ENCODE measurements at places on chromosomes 2 and 18.

DNA sequence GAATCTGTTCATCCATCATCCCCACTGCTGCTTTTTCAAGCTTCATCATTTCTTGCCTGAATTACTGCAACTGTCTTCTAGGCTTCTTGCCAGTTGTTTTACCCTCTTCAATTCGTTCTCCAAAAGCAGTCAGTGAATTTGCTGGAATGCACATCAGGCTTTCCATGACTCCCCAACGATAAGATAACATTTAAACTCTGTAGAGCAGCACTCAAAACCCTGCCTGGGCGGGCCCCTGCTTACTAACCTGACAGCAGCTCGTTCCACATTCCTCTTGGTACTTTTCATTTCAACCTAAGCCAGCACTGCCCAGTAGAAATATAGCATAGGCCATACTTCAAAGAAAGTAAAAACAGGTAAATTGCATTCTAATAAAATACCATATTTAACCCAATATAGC lies 342.9 kb downstream of the SUCLG1 start:
- no peak for DNase-seq

DNA sequence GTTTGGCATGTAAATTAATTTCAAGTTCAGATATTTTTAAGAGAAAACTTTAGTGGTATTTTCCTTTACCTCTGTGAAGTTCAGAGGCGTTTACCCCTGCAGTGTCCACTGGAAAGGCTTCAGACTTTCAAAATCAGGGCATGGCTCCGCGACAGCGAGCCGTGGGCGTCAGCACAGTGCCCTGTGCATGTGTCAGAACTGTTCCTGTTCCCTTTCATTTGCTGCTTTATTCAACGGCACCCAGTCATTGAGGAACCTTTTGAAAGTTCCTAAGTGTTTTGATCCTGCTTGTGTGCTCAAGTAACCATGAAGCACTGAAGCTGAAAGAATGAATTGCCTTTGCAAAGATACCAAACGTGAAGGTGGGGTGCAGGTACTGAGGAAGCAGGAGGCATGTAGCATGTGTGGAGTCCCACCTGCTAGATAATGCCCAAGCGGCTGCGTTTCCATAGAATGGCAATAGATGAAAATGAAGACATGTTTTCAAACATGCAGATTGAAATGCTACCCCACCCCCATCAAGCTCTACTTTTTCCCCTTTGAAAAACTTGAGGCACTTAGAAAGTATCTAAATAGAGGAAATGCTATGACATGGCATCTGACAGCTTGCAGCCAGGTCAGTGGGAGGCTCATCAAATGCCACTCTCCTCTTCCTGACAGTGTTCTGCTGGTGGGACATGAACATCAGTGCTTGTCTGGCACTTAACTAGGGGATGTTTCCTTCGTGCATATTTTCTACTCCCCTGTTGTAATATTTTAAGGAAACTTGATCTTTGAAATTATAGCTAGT lies 148.6 kb downstream of the ZNF236 start:
- no peak for DNase-seq

DNA sequence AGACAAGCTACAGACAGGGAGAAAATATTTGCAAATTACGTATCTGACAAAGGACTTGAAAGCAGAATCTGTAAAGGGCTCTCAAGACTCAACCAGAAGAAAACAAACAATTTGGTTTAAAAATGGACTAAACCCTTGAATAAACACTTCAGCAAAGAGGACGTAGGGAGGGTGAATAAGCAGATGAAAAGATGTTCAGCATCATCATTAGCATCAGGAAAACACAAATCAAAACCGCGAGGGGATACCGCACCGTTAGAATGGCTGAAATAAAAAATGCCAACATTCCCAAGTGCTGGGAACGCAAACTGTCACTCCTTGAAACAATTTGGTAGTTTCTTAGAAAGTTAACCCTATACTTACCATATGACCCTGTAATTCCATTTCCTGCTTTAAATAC lies 136.7 kb downstream of the MBP start:
- DNase-seq = no peak

DNA sequence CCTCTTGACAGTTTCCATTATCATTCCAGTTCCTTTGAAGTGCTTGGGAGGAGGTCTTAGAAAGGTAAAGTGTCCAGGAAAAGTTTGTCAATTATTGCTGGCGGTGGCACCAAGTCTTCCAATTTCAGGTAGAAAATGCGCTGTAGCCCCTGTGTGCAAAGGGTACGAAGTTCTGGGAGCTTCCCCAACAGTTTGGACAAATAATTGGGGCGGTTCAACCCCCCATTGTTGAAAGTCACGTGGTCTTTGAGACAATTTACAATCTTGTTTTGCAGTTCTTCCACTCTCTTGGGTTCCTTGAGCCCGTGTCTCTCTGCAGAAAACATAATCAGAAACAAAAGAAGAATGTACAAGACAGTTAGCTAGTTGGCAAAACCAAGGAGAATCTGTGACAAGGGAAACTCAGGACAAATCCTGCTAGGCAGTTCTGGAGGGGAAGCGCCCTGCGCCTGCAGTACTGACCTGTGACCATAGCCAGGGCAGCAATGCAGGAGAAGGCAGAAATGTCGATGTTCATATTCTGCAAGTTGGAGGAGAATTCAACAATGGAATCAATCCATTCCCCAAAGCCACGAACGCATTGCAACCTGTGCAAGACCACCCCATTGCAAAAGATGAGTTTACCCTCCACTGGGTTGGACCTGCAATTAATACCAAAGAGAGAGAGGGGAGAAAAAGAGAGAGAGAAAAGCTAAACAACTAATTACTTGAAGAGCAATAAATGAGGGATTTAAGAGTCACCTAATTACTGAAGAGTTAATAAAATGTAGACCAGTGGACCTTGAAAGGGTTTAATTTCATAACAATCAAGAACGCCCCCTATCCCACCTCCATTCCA lies 6.6 kb downstream of the NR4A2 start:
- DNase-seq = no peak

DNA sequence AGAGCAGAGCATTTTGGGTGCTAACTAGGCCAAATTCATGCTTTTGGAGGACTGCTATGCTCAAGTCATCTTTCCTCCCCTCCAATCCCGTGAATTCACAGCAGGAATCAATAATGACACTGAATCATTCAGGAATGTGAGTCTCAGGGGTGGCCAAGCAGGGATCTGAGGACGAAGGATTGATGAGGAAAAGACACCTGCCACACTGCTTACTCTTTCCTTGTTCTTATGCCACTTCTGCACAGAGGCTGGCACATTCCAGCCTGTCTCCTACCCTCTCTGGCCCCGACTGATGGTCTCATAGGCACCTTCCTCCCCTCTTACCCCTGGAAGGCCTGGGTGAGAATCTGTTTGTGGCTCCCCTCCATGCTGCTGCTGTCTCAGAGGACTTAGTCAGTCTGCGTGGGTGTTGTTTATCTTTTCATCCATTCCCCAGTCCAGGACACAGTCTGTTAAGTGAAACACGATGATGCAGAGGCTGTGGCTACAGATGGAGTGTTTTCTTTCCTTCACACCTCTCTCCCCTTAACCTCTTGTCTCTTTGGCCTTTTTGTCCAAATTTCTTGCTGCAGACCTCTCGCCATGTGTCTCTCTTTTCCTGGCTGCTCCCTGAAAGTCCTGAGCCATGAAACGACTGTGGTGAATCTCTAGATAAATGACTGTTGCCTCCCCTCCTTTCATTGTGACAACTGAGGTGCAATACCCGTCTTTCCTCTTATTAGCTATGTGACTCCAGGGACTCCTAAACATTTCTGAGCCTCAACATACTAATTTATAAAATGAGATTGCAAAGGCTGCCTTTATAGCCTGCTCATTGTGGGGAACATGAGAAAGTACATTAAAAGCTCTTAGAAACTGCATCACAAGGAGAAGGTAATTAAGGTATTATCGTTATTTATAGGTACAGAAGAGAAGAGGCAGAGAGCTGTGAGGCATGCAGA lies 86.9 kb downstream of the RDH14 start:
- DNase-seq = no peak

DNA sequence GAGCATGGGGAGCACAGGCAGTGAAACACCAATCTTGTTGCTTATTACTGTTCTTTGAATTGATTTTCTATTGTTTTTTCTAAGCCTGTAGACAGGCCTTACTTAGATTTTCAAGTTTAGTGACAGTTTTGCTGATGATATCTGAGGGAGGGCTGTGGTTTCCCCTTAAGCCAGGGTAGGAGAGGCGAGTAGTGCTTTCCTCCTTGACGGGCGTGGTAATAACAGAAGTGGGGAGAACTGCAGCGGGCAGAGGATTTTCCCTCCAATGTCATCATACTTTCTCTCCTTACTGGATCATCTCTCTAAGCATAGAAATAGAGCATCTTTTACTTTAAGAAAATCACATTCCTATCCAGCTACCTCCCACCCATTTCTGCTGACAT lies 314.4 kb downstream of the ALK start:
- no peak for DNase-seq

DNA sequence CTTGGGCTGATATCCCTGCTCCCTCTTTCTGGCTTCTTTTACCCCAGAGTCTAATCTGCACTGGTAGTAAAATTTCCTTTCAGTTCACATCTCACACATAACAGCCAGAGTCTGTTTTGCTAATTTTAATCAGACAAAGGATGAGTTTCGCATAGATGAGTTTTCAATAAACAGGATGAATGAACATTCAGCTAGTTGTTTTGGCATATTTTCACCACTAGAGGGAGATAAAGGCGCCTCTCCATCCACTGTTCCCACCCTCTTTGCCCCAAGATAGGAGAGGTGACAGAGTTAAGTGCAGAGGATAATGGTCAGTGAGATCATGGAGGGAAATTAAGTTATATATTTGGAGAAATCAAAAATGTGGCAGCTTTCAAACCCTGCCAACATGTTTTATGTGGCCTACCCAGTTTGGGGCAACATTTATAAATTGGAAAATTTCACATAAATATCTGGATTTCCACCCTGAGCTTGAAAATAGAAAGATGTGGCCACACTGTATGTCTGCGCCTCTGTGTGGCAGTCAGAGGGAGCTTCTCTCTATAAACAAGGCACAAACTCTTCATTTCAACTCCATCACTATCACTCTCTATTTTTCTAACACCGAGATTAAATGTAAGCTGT lies 48.5 kb upstream of the DTNA start:
- no peak for DNase-seq

- no peak for DNase-seq
Measured at GRCh38 chr18:955384-956066, 50.9 kb downstream of the ADCYAP1 start.

DNA sequence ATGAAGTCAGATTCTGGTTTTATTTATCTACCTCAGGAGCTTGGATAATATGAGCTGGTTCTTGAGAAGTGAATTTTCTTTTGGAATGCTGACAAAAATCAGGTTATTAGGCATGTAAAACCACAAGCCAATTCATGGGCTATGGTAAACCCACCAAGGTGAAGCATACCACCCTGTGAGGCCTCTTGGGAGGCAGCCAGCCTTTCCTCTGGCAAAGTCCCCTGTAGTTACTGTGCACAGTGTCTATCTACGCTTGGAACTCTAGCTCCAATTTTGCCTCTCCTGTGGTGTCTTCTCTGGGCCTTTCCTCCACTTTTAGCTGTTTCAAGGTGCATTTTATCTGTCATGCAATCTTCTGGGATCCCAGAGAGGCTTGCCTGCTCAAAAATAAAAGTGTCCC lies 242.7 kb upstream of the ZSWIM2 start:
- DNase-seq = no peak

DNA sequence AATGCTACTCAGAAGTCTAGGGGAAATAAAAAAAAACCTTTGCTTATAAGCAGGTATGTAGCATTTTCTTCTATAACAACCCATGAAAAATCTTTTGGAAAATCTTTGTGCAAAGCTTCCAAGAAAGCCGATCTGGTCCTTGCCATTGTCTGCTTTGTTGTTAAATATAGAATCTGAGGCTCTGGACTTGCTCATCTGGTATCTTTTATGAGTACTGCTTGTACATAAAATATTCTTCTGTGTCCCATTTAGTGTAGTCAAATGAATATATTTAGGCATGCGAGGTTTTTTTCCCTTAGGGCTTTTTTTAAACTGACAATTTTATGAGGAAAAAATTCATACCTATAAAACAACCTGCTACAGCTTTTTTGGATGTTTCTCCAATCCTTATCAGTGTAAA lies 45.0 kb upstream of the RMND5A start:
- no peak for DNase-seq

DNA sequence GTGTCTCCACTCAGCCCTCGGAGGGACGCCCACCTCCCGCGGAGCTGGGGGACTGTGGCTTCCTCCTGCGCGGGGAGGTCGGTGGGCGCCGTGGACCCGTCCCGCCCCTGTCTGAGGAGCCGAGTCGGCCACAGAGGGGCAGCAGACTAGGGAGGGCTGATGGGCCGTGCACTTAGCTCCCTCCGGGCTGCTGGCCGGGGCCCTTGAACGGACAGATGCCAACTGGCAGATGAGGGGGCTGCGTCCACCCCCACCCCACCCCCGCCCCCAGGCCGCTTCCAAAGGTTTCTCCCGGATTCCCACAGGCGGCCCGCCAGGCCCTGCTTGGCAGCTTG lies 10.4 kb upstream of the UBE2F start:
- no peak for DNase-seq

DNA sequence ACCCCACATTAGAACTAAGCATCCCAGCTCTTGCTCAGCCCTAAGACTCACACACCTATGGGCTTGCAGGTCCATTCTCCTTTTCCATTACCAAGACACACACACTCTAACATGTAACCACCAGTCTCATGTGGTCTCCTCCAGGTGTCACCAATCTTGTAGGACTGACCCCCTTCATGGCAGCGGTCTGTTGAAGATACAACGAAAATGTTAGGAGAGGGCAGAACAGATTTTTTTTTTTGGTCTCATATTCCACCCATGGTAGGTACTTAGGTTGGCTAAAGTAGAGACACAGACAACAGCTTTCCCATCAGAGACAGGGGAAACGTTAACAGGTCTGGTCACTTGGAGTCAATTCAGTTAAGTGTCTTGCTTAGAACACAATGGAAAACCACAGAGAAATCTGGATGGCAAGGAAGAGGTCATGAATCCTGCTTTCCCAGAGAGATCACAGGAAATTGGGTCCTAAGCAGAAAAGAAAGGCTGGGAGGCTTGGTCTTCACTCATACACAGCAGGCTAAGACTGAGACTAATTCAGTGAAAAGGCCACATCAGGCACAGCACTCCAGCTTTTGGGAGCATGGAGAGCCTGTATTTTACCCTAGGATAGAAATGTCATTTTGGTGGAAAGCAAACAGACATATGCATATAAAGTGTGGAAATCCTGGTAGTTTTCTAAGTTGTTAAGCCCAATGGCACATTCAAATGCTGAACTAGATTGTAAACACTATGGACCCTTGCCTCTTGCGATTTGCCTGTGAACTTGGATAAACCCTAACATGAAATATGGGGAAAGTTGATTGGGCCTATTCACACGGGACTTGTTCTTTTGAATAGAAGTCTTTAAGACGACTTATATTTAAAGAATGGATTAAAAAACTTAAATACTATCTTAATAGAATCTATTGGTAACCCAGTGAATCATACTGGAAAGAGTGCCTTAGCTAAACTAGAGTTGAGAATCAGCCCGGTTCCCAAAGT lies 3.8 kb downstream of the FN1 start:
- no peak for DNase-seq

Data from central memory CD8-positive, alpha-beta T cell (primary cell).